ENCODE measurements at places on chromosomes 3 and 15.

GRCh38 chr3:104040896-104041295 is 1325.8 kb upstream of the ALCAM start:
- no peak for DNase-seq

DNA sequence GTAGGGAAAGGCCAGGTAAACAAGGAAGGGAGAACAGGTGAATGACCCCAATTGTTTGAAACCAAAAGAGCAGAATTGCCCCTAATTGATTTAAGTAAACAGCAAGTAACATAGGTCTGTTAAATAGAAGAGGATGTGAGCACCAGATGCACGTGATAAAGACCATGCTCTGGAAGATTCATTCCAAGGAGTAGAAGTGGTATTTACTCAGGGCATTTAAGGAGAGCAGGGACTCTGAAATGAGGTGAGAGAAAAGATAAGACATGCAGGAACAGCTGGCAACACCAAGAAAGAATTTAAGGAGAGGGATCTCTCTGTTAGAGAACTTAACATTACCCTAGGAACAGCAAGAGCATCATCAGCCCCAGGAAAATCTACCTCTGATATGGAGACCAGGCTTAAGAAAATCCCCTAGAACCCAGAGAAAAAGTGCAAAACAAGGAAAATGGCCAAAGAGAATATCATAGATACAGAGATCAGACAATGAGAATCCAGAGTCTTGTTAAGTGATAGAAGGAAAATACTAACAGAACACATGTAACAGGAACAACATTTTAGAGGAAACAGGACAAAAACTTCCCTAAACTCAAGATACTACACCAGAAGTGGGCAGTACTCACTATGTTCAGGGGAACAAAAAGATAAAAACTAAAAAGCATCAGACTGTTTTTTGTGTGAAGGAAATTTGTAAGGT is 6.4 kb downstream of the NUDT16 start:
- no peak for DNase-seq

DNA sequence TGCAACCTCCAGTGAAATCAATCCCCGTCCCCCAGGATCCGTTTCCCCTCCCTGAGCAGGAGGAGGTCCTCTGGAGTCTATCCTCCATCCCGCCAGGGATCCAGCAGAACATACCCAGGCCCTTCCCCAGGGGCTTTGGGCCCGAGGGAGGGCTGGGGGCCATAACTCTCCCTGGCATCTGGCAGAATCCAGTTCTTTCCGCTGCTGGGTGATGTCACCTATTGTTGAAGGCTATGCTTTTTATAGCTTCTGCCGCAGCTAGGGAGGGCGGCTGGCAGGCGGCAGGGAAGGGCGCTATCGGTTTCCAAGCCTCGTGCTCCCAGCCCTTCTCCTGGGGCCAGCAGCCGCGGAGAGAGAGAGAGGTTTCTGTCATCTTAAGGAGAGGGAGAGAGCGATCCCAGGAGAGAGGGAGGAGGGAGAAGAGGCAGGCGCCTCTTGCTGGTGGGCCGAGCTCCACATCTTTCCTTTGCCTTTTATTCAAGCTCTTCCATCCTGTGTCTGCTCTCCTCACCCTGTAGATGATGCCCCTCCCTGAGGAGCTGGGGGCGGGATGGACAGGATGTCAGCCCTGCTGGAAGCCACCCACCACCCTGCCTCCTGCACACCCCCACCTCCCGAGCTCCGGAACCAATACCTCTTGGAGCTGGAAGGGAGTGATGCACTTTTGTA is 120.1 kb downstream of the ANP32A start:
- no peak for DNase-seq

DNA sequence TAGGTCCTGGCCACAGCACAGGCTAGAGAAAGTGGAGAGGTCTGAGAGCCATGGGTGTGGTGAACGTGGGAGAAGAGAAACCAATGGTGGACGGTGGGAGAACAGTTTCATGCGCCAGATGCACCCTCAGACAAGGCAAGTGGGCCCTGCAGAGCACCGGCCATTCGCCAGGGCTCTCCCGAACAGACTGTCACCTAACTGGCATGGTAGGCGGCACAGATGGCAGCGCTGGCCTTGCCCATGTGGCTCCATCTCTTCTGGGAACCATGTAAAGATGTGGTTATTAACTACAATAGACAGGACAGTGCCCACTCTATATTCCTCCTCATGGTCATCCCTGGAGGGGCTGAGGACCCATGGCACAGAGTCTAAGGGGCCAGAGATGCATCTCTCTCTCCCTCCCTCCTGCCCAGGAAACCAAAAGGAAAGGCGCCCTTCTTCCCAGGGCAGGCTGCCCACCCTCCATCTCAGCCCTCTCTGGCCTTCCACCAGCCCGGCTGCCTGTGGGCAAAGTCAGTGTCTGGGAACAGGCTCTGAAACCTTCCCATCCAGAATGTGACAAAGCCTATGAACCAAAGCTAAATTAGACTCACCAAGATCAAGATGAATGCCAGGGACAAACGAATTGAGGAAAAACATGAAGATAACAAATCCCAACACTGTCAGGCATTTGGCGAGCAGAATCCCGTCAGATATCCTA is 147.8 kb downstream of the OCA2 start:
- DNase-seq, result no peak

GRCh38 chr3:194274424-194275085 is 76.6 kb downstream of the CPN2 start:
- no peak for DNase-seq

DNA sequence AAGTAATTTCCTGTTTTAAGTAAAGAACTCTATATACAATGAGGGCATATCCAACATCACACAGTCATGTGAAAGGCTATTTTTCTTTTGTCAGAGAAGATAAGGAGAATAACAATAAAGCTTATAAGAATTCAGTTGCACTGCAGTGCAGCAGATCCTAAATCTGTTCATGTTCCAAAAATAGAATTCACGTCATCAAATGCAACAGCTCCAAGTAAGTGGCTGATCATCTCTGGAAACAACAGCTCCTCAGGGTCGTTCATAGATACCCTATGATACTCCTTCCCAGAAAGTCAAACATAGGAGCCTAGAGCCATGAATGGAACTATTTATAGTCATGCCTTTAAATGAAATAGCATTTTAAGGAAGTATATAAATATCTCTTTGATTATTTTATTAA is 100.2 kb downstream of the FMN1 start:
- no peak for DNase-seq

DNA sequence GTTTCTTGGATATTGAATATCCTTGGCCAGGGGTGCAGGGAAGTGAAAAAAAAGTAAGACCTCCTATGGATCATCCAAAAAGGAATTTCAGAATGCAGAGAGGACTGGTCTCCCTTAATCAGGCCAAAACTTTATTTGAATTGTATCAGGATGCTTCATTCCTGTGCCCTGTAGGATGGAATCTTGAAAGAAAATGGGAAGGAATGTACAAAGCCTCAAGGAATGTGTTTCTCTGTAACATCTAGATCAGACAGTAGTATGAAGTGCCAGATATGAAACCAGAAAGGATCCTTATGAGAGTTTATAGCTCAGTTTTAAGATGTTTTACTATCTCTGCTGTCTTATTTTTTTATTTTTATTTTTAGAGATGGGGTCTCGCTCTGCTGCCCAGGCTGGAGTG is 6.5 kb upstream of the GSK3B start:
- DNase-seq, result no peak

GRCh38 chr15:82731527-82731926 is 21.9 kb upstream of the AP3B2 start:
- no peak for DNase-seq

- no peak for DNase-seq
These were observed 292.4 kb downstream of the UBE2E2 start for GRCh38 chr3:23495507-23495906.

DNA sequence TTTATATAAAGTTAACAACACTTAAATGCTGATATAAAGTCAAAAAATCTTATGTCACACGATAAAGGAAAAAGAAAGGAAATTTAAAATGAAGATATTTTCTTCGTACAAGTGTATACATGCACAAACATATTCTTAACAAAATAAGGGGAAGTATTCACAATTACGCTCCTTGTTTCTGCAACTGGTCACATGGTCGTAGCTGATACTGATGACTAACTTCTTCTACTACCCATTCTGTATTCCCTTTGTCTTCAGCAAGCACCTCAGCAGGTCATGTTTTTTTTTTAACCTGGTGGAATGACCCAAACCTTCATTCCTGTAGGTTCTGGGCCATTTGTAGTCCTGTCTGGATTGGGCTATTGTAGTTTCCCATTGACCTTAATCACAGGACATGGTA is 30.0 kb upstream of the CMTM8 start:
- DNase-seq, result no peak

DNA sequence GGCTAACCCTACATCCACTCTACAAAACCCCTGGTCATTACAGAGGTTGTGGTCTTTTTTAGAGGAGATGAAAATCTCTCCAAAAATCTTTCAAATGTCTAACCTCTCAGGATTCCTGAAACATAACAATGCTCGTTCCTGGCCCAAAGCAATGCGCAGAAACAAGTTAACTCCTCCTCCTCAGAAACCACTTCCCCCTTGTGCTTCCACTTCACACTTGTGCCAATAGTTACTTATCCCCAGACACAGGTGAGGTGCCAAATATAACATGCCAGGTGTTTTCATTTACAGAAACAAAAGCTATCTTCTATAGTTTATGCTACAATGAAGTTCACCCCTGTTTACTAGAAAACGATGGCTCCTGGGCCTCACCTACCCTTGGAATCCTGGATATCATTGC is 6.2 kb downstream of the NDUFAF1 start:
- no peak for DNase-seq

- DNase-seq, result no peak
These were observed 147.0 kb upstream of the VEPH1 start for GRCh38 chr3:157650172-157650571.

DNA sequence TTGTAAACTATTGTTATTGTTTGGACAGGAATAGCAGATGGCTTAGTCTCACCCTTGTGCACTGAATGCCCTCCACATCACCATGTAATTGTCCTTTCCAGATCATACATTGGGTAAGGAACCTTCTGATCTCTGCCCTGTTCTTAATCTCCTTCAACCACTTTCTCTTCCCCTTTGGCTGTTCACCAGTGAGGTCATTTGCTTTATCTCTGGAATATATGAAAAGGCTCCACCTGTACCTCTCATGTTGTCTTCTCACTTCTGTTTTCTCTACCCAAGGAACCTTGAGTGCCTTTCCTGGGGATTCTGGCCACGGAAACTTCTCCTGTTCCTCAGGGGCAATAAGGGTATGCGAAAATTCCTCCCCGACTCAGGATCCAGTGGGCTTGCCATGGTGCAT is 28.5 kb downstream of the MCTP2 start:
- no peak for DNase-seq

GRCh38 chr15:90823455-90823974 is 44.9 kb upstream of the FURIN start:
- DNase-seq, result no peak

DNA sequence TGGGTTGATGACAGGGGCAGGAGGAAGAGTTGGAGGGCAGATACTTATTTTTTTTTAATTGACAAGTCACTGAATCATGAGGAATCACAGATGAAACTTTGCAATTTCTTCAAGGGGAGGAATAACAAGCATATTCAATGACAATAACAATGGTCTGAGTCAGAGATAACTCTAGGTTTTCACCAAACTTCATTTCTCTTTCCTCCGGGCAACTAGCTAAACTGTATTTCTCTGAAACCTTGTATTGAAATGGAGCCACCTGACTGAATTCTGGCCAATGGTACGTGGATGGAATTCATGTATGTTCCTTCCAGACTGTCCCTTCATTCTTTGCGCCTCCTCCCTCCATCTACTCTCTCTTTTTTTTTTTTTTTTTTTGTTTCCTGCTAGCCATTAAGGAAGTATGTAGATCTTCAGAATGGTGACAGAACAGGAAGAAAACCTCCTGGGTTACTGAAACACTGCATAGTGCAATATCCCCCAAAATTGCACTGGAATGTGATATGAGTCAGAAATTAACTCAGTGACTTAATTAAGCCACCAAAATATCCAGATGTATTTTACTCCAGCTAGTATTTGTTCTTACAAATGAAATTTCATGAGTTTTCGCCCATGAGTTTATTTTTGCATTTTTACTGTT is 495.4 kb downstream of the OTOL1 start:
- DNase-seq, result no peak

DNA sequence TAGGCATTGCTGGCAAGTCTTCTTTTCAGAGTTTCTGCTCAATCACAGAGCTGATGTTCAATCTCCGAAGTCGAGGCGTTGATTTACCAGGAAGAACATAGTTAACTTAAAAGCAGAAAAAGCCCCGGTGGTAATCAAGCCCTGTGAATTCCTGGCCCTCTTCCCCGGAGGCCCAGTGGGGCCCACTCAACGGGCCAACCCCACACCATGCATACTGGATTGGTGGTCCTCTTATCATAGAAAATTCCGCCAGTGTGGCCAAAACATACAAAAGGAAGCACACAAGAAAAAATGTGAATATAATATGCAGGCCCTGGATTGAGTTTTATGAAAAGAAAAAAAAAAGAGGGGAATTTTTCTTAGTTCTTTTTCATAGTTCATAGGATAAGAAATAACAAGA is 873.0 kb upstream of the NR2F2 start:
- no peak for DNase-seq

DNA sequence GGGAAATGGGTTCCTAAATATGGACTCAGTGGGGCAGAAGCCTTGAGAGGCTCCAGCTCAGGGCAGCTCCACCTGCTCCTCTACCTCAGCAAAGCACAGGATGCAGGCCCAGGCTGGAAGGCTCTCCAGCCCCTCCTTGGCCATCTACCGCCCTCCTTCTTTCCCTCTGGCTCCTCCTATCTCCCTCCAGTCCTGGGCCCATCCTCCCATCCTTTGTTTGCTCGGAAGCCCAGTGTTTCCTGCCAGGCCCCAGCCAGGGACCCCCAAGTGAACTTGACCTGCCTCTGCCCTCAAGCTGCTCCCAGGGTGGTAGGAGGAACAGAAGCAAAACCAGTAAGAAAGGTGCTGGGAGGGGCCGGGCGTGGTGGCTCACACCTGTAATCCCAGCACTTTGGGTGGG is 20.1 kb downstream of the MAPKAPK3 start:
- DNase-seq, result no peak

- DNase-seq, result no peak
These were observed 211.4 kb downstream of the ITPR1 start for GRCh38 chr3:4704552-4704951.

- no peak for DNase-seq
These were observed 337.8 kb downstream of the FEZF2 start for GRCh38 chr3:62035402-62036057.

GRCh38 chr3:125213946-125214542 is 1.5 kb upstream of the SLC12A8 start:
- DNase-seq, result no peak

- no peak for DNase-seq
These were observed 199.3 kb upstream of the BCL6 start for GRCh38 chr3:187944390-187945179.

- DNase-seq, result no peak
These were observed 22.1 kb downstream of the TMED3 start for GRCh38 chr15:79332824-79333510.

DNA sequence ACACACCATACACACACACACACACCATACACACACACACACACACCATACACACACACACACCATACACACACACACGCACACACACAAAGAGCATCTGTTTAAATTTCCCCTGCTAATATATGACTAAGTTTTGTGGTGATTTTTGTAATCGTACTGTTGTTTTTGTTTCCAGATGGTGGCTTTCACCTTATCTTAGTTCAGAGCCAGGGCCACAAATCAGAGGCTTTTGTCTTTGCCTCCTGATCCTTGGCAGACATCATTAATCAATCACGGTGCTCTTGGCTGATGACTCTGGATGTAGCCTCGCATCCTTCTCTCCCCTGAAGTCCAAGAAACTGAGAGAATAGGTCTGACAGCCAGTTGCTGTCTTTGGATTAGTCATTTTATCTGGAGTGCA is 52.1 kb downstream of the EDEM1 start:
- no peak for DNase-seq

All from stimulated activated CD4-positive, alpha-beta T cell treated with anti-CD3 and anti-CD28 coated beads, Interleukin-12 subunit alpha, Interleukin-12 subunit beta, amount 100 ng/mL, for 24 hours (primary cell).